ENCODE measurements at places on chromosomes 11 and 22.

DNA sequence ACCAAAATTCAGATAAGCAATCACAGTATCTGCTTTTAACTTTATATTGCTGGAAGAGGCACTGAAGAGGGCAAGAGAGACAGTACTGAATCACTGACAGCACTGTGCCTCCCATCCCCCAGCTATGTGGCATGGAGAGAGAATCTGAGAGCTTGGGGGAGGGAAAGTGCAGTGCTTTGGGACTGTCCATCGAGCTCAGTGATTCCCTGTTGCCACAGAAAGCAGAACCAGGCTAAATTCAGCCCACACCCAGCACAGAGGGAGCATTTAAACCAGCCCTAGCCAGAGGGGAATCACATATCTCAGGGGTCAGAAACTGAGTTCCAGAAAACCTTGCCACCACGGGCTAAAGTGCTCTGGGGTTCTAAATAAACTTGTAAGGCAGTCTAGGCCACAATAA lies 44.3 kb downstream of the KCNQ1 start:
- no peak for DNase-seq

DNA sequence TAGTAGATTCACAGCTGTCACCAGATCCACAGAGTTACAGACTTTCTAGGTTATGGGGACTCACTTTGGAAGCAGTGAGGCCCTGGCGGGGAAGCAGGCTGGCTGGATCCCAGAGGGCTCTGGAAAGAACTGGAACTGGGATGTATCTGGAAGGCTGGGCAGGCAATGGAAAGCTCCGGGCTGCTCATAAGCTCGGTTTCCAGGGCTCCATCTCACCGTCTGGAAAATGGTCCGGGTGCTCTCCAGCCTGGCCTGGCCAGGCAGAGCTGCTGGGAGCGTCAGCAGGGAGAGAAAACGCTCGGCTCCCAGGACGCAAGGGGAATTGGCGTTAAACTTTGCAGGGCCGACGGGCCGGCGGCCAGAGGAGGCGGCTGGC lies 335 bp upstream of the SEZ6L start:
- DNase-seq = no peak

DNA sequence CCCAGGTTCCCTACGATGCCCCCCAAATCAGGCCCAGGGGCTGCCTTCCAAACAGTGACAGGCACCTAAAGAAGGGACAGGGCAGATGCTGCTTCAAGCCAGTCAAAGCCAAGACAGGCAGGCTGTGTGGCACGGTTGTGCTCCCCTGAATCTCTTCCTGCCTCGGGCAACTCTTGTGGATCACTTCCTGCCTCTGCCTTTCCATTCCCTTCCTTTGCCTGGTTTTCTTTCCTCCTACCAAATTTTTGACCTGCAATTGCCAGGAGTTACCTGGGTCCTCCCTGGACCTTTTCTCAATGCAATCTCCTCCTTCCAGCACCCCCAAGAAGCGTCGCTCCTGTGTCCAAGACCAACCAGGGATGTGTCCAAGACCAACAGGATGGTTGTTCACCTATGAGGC lies 5.5 kb downstream of the C11orf16 start:
- no peak for DNase-seq

GRCh38 chr22:32587449-32587848 lies 112.8 kb downstream of the FBXO7 start:
- no peak for DNase-seq

DNA sequence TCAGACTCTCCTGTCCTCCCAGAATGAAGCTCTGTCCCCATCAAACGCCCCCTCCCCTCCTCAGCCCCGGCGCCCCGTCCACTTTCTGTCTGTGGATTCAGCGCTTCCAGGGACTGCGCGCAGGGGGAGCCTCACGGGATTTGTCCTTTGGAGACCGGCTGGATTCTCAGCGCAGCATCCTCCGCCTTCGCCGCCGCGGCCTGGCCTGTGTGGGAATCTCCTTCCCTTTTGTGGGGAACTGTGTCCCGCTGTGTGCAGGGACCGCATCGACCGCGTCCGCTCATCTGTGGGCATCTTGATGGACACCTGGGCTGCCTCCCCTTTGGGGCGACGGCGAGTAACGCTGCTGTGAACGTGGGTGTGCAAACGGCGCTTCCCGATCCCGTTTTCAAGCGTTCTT lies 1.1 kb upstream of the SCT start:
- DNase-seq = no peak
